M059J (cell line): ENCODE measurements at places on chromosomes 11 and 22.

DNA sequence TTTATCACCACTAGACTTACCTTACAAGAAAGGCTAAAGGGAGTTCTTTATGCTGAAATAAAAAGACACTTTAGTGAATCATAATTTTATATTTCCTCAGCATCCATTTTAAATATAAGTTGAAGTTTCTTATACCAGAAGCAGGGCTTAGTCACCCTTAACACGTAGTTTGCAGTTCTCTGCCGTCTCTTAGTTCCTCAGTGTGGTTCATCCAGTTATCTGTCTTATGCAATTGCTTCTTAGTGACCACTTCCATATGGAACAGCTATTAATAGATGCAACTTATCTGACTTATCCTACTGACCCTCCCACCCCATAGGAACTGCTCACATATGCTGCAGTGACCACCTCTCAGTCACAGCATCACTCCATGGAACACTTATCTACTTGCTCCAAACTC lies 11.7 kb upstream of the SLC36A4 start:
- DNase-seq = no peak

- DNase-seq = peak; percentile 49
Observed at GRCh38 chr22:37237371-37238268, 6.4 kb downstream of the RAC2 start.

- DNase-seq = peak; percentile 38
Observed at GRCh38 chr22:23178512-23179254, 1.6 kb upstream of the BCR start.

GRCh38 chr11:67032830-67033551 lies 10.1 kb downstream of the SYT12 start:
- peak; percentile 93 for DNase-seq

DNA sequence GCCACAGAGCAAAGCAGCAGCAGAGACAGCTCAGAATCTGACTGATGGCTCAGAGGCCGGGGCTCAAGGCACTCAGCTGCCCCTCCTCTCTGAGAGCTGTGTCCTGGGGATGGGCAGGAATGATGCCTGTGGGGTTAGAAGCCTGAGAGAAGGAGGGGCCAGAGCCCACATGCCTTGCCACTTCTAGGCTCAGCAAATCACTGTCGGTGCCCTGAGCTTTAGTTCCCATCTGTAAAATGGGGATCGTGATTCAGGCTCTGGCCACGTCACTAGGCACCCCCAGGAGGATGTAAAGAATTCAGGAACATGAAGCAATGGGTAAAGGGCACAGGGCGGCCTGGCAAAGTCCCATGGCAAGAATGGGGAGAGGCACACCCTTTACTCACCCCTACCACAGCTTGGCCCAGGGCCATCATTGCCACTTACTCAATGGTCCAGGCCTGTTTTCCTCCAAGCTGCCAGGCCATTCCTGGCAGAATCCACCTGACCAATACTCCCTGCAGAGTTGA lies 3.4 kb upstream of the CDC42EP2 start:
- DNase-seq = peak; percentile 36

DNA sequence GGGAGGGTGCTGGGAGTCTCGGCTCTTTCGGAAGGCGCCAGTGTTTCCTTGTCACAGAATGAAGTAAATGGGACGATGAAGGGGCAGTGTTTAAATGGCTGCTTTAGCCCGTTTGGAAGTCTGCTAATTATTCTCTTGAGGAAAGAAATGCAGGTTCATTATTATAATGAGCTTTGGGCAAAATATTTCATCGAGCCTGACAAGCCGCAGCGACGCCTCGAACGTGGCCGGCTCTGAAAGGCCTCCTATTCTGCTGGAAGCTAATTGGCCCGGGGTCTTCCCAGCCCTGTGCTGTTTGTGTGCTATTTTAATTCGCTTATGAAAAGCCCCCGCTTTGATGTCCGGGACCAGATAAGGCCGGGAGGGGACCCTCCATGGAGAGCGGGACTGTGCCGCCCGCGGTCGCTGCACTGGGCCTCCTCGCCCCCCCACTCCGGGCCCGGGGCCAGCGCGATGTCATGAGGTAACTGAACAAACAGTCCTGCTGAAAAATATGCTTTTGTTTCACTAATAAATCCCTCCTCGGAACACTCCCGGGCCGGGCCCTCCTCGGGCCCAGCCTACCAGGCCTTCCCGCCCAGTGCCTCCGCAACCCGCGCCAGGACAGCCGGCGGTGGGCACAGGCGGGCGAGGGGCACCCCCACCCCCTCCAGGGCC lies 78.4 kb downstream of the CDKN1C start:
- no peak for DNase-seq

- peak; percentile 43 for DNase-seq
Observed at GRCh38 chr11:62544581-62545436, 1.8 kb downstream of the AHNAK start.

DNA sequence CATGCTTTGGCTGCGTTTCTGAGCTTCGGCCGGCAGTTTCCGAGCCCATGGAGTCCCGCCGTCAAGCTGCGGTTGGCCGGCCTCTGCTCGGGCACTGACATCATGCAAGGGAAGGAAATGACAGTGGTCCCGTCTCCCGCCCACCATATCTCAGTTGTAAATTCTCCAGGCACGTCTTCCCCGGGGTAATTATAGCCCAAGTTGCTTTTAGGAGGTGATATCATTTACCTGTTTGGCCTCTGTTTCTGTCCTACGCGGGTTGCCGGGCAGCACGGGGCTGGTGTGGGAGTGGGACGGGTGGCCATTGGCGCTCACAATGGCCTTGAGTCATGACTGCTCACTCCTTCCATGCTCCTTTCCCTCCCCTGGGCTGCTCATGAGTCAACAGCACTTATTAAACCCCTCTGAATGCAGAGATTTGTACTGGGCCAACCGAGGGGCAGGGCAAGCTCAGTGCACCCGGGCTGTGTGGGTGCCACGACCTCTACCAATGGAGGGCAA lies 4.2 kb upstream of the ANO1 start:
- peak; percentile 81 for DNase-seq

- DNase-seq = peak; percentile 16
Observed at GRCh38 chr11:99682646-99683045, 661.9 kb downstream of the CNTN5 start.

GRCh38 chr11:33735271-33736147 lies 714 bp downstream of the CD59 start:
- DNase-seq = peak; percentile 62

DNA sequence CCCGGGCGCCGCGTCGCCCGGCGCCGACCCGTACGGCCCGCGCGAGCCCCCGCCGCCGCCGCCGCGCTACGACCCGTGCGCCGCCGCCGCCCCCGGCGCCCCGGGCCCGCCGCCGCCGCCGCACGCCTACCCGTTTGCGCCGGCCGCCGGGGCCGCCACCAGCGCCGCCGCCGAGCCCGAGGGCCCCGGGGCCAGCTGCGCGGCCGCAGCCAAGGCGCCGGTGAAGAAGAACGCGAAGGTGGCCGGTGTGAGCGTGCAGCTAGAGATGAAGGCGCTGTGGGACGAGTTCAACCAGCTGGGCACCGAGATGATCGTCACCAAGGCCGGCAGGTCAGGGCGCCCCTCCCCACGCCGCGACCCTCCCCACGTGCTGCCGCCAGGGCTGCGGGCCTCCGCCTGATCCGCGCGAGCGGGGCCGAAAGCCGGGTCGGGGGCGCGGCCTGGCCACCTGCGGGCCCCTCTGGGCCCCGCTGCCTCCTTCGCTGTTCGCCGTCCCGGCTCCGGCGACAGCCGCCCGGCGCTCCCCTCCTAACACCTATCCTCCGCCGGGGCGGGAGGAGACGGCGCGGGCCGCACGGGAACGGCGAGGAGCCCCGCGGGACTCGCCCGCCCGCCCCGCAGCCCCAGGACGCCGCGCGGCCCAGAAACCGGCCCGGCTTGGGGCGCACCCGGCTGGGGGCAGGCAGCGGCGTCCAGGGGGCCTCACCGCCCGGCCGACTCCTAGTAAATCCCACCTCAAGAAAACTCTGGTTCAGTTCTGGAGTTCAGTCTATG lies 560 bp downstream of the TBX1 start:
- DNase-seq = no peak

DNA sequence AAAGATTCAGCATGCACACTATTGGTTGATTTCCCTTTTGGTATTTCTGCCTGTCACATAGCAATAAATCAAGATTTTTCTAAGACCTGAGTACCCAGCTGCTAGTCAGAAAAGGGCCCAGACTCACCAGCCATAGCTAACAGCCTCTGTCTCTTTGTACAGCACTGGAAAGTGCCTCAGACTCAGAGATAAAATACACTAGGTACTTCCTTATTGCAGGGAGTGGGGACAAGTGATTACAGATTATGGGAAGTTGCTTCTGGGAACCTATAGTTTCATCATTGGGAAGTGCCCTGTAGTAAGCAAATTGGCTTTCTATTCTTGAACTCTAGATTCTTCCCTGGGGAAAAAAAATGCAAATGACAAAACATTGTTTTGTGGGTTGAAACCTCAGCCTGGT lies at the start of gene CASP5:
Gene CASP5, minus strand, starts transcription at position 166 of the 400 bp plus-strand sequence. Its CDS starts 32 bp downstream, at position 134.
- DNase-seq = no peak

- no peak for DNase-seq
Observed at GRCh38 chr11:74743640-74744039, 5.0 kb upstream of the RNF169 start.

GRCh38 chr11:78298291-78298771 lies 109.6 kb downstream of the USP35 start:
- DNase-seq = no peak

- no peak for DNase-seq
Observed at GRCh38 chr22:50139843-50140415, 30.6 kb upstream of the PANX2 start.

- no peak for DNase-seq
Observed at GRCh38 chr22:21745948-21746347, 10.4 kb upstream of the YPEL1 start.

DNA sequence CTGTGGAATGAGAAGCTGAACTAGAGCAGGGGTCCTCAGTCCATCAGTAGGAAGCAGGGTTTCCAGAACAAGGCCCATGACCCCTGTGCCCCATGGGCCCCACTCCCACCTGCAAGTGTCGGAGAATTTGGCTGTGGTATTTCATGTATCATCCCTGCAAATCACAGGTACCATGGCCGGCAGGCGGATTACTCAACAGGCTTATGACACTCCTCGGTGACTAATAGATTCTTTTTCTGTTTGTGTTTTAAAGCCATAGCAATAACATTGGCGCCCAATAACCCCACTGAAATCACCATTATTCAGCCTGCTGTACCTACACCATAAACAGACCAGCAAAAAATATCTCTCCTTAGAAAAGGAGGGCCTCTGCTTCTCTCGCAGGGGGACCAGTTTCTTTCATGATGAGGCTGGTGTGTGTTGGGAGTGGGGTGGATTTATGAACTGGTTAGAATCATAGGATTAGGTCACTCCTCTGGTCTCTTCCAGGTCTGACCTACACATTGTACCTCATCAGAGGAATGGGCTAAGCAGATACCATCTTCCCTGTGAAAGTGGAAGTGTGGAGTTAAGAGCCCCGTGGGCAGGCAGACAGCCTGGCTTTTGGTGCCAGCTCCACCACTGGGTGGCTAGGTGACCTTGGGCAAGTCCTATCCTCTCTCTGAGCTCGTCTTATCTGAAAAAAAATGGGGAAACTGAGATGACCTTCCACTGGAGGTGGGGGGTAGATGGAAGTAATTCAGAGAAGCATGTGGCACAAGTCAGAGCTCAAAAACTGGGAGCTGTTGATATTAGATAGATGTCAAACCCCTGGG lies 60.2 kb upstream of the WNT11 start:
- DNase-seq = peak; percentile 91

DNA sequence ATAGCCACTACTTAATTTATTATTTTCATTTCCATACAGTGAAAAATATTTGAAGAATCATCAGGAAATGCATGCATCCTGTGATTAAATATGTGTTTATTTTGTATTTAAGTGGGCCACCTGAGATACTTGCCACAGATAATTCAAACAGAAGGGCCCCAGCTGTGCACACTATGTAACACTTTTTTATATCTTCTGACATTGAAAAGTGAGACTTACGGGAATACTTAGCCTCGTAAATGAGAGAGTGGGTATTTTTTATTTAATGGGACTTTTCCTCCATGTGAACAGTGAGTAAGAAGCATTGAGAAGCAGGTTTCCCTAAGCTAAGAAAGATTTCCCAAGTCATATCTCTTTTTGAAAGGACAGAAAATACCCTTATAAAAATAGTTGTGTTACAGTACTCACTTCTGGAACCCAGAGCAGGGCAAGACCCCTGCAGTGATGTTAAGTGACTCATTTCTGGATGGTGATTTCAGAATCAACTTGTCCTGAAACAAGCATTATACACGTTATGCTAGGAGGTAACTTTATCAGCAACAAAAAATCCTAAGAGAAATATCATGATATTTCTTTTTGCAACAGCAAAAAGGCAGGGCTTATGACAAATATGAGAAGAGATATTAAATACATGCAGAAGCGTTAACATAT lies 478.1 kb upstream of the CHORDC1 start:
- no peak for DNase-seq

- no peak for DNase-seq
Observed at GRCh38 chr11:83542861-83543260, 256.7 kb upstream of the CCDC90B start.

GRCh38 chr11:8296038-8296649 lies 32.5 kb upstream of the LMO1 start:
- no peak for DNase-seq

DNA sequence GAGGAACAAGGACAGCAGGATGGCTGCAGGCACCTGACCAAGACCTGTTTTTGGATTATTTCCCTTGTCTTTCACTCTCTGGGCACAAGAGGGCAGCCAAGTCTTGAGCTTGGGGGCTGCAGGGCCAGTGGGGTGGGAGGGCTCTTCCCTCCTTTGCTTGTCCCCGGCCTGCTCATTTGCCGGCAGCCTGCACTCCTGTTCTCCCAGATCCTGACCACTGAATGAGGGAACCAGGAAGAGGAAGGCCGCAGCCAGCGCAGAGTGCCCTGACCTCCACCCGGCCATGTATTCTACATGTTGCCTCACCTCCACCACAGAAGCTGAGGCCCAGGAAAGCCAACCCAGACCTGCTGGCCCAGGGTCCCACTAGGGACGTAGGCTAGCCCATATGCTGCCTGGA lies 15.5 kb upstream of the NNMT start:
- peak; percentile 83 for DNase-seq

- peak; percentile 84 for DNase-seq
Observed at GRCh38 chr11:130037058-130037457, 32.6 kb upstream of the APLP2 start.

- DNase-seq = no peak
Observed at GRCh38 chr11:68137833-68138232, 16.6 kb upstream of the CHKA start.
